Effector memory CD4-positive, alpha-beta T cell (primary cell): ENCODE measurements at places on chromosomes 4 and X.

DNA sequence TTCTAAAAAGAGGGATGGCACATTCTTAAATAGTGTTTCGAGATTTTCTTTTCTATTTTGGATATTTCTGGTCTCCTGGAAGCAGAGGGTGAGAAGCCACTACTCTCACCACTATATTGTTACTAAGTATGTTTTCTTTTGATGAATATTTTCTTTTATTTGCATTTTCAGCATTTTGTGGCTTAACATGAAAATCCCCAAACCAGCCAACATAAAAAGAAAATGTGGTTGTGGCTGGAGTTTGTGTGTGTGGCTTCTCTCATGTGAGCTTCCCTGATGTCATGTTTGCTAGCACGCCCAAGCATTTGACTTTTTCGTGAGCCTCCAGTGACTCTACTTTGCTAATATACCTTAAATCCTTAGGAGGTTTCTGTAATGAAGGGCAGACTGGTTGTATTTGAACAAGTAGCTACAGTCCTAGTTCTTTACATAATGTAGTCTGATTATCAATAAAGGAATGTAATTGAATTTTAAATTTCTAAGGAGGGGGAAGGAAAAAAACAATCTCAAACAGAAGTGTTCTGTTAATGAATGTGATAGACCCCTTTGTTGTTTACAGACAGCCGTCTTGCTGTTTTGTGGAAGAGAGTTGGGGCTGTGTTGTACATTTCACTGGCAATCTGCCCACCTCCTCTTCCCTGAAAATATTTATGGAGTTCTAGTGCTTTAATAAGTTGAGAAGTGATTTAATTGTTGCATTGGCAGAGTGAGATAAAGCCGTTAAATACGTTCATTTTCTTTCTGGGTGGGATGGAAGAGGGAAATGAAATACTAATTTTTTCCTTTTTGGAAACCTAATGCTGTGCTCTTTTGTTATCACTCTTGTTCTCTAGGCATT lies 114.6 kb downstream of the ARHGAP10 start:
- DNase-seq = no peak

DNA sequence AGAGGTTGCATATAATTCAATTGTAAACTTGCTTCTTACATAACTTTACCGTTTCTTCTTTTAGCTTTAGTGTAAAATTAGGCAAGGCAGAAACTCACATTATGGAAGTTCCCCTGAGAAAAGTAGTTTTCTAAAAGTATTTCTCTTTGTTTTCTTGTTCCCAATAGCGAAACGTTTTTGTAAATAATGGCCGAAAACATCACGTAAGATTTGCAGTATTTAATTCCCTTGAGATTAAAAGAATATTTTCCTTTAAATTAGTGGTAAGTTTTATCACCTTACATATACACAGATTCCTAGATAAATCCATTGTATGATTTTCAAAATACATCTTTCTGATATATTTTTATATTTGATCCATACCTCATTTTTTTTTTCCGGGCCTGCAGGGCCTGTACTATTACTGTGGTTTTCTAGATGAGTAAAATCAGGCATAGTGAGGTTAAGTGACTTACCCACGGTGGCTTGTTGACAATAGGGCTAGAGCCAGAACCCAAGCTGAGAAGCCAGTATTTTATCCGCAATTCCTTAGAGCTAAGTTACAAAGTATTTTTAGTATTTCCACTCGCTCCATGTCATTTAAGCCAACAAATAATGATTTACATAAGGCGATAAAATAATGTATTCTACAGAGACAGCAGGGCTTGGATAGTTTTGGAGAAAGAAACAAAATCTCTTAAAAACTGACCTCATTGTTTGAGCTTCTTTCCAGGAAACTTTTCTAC lies 82.2 kb upstream of the VEGFC start:
- no peak for DNase-seq

DNA sequence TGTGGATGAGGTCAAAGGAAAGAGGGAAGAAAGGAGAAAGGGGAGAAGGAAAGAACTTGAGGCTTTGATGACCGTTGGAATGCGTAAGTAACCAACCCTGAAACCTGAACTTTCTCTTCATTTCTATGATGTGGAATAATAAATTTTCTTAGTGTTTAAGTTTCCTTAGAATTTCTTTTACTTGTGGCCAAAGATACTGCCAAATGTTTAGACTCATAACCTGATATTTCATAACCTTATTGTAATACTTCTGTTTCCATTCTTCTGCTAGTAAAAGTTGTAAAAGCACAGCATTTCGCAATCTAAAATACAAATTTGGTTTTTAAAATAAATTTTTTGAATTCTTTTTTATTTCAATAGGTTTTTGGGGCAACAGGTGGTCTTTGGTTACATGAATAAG lies 258.5 kb upstream of the GIMD1 start:
- DNase-seq = no peak

GRCh38 chr4:138650495-138650894 lies 365.1 kb upstream of the NOCT start:
- DNase-seq = no peak

- DNase-seq = no peak
Observed at GRCh38 chr4:165222651-165222994, 15.3 kb downstream of the KLHL2 start.

DNA sequence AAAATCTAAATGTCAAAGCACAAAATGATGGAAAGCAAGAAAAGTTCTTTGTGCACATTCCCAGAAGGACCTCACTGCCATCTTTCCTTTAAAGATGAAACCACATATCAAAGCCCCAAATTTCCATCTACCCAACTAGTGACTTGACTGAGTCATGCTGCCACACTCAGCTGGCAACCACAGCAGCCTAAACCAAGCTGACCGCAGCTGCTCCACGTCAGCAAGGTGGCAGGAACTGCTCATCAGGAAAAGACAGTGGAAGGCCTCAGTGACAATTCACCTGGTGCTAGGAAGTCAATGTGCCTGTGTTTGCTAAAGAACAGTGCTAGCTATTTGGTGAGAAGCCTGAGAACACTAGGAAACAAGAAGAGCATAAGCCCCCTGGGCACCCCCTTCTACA lies 26.1 kb downstream of the ACOX3 start:
- peak; percentile 50 for DNase-seq

GRCh38 chrX:18542131-18542530 lies 116.7 kb downstream of the CDKL5 start:
- DNase-seq = no peak

GRCh38 chr4:25863347-25863784 lies 578 bp upstream of the SEL1L3 start:
- DNase-seq = no peak

- DNase-seq = no peak
Observed at GRCh38 chr4:15575966-15576365, 79.2 kb downstream of the FBXL5 start.

DNA sequence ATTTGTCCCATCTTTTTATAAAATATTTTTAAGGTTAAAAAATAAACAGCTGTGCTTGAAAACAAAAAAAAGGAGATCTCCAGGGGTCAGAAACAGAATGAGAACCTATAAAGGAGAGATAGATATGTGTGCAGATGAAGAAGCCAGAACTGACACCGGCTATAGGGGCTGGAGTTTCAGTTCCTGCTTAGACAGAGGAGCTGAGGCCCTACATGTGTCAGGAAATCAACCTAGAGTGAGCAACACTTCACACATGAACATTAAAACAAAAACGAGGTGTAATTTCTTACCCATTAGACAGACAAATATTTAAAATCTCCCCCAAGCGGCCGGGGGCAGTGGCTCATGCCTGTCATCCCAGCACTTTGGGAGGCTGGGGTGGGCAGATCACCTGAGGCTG lies 17.8 kb upstream of the HUWE1 start:
- no peak for DNase-seq

DNA sequence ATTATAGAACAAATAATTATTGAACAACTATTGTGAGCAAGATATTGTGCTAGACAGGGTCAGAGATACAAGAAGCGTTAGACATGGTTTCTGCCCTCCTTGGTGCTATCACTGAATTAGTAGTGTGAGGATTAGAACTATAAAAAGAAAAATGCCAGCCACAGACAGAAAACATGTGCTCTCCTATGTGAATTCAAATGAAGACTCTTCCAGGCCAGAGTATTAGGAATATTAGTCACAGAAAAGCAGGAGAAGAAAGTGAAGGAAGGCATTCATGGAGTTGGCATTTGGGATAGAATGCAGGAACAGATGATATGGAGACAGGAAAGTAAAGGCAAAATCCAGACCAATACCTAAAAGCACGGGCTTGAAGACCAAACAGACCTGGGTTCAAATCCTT lies 179.6 kb upstream of the TENM3 start:
- DNase-seq = no peak

DNA sequence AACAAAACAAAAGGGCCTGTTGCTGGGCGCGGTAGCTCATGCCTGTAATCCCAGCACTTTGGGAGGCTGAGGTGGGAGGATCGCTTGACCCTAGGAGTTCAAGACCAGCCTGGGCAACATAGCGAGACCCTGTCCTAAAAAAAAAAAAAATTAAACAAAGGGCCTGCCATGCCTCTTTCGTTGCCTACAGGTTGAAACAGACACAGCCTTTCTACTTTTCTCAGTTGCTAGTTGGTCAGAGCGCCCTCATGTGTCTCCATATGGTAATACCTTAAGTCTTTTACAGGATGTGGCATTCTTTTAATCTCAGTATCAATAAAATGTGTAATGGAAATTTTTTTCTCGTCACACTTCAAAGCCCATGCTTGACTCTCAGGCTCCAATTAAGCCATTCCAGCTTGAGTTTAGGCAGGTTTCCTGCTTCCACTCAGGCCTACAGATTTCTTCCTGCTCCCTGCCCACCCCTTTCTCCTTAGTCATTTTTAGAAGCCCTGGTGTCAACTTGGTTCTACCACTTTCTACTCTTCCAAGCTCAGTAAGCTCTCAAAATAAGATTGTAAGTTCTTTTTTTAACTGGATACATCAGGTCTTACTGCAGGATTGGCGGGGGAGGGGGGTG lies 4.6 kb upstream of the SOWAHD start:
- peak; percentile 39 for DNase-seq

DNA sequence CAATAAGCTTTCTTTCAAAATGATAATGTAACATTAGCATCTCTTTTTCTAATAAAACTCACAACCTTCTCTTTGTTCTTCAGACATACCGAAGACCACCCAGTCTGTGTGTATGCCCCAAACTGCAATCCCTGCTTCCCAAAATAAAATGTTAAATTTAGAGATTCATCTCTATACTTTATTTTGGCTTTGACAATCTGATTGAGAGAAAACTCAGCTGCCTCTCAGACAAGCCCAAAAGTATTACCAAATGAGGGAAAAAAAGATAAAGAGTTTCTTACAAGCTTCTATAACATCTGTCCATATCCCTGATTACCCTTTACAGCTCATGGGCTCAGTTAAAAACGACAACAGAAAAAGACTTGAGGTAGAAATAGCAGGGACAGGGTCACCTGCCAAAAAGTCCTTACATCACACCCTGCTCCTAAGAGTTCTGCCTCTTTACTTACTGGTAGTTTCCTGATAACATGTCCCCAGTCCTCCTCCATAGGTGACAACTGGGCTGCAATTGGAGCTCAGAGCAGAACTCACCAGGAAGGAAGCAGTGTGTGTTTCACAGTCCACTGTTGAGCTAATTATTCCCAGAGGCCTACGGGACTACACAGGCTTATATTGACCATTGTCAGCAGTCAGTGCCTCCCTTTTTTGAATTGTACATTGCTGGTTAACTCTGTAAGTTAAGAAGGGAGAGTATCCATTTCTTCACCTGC lies 70.9 kb upstream of the FAM9C start:
- DNase-seq = no peak

- peak; percentile 49 for DNase-seq
Observed at GRCh38 chr4:159175085-159175988, 72.5 kb downstream of the RAPGEF2 start.

- DNase-seq = no peak
Observed at GRCh38 chrX:45621376-45622041, 420.8 kb upstream of the DIPK2B start.

GRCh38 chrX:125850693-125851092 lies 315.4 kb downstream of the DCAF12L2 start:
- no peak for DNase-seq

- DNase-seq = peak; percentile 52
Observed at GRCh38 chr4:122716825-122717448, 15.6 kb upstream of the BBS12 start.

GRCh38 chr4:155541716-155542115 lies 124.9 kb upstream of the GUCY1A1 start:
- DNase-seq = no peak

DNA sequence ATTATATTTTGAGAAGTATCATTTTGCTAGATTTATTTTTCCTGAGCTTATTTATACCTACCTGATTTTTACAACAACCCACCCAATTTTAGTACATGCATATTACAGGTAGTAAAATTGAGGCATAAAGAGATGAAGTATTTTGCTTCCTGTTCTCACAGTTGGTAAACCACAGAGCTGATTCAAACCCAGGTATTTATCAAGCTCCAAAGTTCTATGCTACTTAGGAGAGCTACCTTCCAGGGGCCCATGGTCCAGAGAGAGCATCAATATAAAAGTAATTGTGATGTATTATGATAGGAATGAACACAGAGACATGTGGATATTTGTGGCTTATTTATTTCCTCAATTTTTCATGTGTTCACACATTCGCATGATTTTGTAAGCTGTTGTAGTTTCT lies 20.2 kb upstream of the GBA3 start:
- no peak for DNase-seq

DNA sequence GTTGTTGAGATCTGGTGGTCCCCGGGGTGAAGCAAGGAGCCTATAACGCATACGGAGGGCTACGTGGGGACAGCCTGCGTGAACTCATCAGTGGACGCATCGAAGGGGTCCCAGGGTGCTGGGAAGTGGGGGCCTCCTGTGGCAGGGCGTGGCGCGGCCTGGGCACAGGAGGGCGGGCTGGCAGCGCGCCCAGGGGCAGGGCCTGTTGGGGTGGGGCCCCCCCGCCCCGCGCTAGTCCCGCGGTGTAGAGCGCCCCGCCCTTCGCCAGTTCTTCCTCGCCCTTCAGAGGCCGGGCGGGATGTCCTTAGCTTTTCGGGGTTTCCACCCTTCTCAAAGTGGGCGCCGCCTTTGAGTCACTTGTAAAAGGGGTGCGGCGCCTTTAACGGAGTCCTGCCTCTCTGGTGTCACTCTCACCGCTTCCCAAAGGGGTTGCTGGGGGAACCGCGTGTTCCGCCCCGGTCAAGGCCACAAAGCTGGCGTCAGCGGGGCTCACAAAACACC lies 632 bp downstream of the PLP2 start:
- peak; percentile 51 for DNase-seq

DNA sequence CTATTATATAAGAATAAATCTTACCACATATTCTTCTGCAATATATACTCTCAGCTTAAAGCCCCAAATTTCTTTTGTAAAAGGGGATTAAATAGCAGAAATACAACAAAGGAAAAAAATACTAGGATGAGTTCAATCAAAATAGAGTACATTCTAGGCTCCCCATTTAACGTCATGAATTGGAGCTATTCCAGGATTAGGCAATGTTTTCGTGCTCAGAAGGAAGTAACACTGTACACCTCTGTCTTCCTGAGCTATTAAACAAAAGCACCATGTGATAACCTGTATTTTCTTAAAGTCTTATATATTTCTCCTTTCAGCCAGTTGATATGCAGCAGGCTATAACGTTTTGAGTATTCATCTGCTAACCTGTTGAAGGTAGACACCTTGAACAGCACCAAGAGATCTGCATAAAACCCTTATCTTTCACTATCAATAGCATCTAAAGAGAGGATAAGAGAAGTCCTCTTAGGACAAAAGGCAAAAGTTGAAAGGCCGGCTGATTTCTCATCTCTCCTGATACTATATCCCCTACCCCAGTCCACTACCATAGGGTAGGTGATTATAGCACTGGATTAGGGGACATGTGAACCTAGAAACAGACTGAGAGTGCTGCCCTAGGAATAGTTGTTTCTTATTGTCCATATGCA lies 31.5 kb downstream of the TEC start:
- DNase-seq = no peak
